ENCODE measurements at places on chromosomes 2 and 18.

GRCh38 chr18:3758531-3758930 lies 308.6 kb downstream of the TGIF1 start:
- DNase-seq = no peak

DNA sequence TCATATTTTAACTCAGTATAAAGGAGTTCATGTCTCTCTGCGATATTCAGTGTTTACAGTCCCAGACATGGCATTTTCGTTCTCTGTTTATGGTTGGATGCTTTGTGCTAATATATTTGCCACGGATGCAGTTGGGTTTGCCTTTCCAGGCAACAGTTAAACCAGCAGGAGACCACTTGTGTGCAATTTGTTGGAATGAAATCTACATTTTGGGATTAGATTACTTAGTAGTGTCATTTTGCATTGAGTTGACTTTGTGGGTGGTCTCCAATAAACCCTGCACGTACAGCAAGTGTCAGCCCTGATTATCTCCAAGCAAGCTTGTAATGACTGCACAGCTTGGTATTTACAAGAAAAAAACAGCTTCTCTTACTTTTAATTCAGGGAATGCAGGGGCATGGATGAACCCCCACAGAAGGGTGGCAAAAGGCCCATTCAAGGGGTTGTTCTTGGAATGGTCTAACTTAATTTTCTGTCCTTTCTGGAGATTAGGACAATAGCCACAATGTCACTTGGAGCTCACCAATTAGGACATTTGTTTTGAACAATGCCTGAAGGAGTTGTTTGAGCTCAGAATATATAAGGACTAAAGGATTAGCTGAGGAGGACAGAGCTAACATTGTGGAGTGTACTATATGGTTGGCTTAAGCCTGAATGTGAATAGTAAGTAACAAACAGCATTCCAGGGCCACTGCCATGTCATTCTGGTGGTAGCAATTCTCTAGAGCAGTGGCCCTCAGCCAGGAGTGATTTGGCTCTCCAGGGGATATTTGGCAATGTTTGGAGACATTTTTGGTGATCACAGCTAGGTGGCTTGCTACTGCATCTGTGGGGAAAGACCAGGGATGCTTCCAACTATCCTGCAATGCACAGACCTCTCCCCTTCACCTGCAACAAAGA lies 121.5 kb downstream of the SLC4A3 start:
- DNase-seq = no peak

DNA sequence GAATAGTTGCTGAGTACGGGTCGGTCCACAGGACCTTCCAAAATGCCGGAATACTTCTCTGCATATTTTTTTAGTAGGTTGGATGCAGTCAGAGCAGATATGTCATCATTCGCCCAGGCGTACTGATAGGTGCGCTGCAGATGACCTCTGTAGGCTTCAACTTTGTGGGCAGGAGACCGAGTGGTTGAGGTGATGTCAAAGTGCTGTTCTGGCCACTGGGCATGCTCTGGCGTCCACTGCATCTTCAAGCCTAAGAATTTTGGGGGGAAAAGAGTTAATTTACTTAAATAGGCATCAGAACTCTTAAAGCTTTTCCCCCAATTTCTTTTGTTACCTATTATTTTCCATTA lies 124.3 kb downstream of the FIGN start:
- DNase-seq = no peak

- no peak for DNase-seq
Observed at GRCh38 chr2:213090772-213091171, 60.6 kb downstream of the IKZF2 start.

DNA sequence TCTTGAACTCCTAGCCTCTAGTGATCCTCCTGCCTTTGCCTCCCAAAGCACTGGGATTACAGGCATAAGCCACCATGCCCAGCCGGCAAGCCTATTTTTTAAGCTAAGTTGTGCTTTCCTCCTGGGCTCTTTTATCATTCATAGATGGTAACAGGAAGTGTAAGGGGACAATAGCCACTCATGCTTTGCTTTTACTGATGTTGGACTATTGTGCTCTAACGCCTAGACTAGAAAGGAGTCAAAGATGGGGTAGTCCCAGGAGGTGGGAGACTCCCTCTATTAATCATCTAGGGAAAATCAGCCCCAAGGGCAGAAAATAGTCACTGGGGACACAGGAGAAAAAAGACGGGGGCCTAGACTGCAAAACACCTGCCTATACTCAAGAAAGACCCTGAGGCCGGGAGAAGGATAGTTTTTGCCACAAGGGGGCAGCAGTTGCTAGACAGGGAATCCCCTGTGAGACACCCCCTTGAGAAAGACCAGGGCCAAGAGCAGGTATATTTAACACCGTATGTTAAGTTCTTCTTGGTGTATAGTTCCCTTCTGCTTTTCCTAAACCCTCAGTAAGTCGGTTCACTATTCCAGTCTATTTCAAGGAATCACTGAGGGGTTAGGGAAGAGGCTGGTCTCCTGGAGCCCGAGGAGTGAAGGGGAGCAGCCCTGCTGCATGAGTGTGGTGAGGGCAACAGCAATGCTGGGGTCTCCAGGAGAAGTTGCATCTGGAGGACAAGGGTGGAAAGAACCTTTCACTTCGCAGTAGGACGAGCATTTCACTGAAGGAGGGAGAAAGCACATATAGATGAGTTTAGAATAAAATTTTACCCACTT lies 2.1 kb upstream of the CXCR1 start:
- DNase-seq = no peak

DNA sequence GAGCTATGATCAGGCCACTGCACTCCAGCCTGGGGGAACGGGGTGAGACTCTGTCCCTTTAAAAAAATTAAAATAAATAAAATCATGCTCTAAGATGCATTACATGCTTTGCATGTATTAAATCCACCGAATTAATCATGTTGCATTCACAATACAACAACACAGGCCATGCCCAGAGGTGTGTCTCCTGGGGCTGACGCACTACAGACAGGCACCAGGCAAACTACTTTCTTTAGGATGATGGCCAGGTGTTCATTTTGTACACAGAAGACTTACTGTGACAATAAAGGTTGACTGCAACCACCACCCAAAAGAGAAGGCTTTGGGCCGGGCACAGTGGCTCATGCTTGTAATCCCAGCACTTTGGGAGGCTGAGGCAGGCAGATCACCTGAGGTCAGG lies 226.8 kb upstream of the PXDN start:
- no peak for DNase-seq

- no peak for DNase-seq
Observed at GRCh38 chr2:72131371-72131891, 16.2 kb downstream of the CYP26B1 start.

GRCh38 chr2:112183327-112184025 lies 45.3 kb downstream of the FBLN7 start:
- DNase-seq = no peak

GRCh38 chr18:24726727-24727492 lies 266.5 kb downstream of the HRH4 start:
- DNase-seq = peak; percentile 28

DNA sequence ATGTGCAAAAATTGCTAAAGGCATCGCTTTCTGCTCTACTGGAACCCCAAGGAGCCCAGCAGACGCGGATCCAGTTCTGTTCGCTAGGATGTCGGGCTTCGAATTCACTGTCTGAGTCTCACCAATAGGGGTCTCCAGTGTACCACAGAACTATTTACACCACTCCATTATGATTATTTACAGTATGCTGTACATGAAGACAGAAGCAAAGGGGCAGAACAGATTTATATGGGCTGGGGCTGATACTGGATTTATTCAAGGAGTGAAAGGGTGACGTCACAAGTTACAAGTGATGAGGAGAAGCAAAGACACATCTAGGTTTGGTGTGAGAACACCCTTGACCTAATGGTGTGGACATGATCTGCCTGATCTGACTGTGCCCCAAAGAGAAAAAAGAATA lies 185.3 kb upstream of the ATP5MC3 start:
- DNase-seq = no peak

GRCh38 chr2:30636311-30636710 lies 170.9 kb downstream of the CAPN13 start:
- no peak for DNase-seq

DNA sequence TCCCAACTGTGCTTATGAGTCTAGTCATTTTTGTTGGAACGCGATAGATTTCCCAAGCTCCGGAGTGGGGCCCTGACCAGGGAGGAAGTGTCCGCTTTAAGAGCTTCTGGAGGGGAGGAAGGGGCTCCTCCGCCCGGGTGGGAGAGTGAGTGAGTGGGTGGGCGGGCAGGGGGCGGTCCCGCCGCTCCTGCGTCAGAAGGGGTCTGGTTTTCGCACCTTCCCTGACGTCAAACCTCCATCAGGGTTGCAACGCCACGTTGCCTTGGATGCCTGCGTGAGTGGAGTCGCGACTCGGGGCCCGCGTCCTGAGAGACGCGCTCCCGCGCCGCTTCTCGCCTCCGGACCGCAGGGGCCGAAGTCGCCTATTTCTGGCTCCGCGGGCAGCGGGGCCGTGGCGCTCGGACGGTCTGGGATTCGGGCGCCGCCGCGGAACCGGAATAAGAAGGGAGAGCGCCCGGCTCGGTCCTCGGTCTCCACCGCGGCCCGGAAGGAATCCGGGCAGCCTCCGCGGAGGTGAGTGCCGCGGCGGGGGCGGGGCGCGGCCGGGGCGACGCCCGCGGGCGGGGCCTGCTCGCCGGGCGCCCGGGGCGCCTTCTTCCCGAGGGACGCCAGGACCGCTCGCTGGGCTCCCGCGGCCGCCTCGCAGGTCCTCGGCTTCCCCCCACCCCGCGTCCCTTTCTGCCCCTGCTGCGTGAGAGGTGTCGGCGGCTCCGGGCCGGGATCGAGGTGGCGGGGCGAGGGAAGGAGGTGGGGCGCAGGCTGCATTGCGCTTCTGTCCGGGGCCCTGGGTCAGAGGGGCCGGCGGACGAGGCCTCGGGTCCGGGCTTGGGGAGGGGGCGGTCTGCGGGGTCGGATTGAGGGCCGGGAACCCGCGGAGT lies at the start of gene ZDBF2:
Gene ZDBF2 (plus strand): TSS at position 230 of the 878 bp plus-strand sequence. CDS start 7,187 bp downstream, outside the sequence.
- DNase-seq = no peak

GRCh38 chr2:29310650-29311348 lies 195.6 kb downstream of the CLIP4 start:
- DNase-seq = no peak

DNA sequence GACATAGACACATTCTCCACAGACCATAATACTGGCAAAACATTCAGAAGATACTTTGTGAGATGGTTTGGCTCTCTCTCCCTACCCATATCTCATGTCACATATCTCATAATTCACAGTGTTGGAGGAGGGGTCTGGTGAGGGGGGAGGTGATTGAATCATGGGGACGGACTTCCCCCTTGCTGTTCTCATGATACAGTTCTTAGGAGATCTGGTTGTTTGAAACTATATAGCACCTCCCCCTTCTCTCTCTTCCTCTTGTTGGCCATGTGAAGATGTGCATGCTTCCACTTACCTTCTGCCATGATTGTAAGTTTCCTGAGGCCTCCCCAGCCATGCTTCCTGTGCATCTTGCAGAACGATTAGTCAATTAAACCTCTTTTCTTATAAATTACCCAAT lies 61.1 kb downstream of the HK2 start:
- DNase-seq = no peak

DNA sequence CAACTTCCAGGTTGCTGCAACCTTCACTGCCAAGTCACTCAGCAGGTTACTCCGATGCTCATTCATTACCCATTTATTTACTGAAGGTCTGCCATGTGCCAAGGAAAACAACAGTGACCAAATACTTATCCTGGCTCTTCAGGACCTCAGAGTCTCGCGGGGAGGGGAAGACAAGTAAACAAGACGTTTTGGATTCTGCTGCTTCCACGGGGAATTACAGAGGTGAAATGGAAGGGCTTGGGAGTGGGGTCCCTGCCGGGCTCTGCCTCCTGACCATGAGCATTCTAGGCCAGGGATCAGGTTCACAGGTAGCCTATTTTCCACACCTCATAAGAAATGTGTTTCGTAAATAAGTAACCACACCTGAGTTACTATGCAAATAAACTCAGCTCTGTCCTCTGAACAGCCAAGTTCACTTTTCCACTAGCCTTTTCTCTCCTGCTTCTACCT lies 68.1 kb downstream of the CLHC1 start:
- DNase-seq = no peak

GRCh38 chr2:225282858-225283710 lies 116.4 kb upstream of the NYAP2 start:
- no peak for DNase-seq

GRCh38 chr18:70329071-70329470 lies 40.2 kb downstream of the SOCS6 start:
- no peak for DNase-seq

DNA sequence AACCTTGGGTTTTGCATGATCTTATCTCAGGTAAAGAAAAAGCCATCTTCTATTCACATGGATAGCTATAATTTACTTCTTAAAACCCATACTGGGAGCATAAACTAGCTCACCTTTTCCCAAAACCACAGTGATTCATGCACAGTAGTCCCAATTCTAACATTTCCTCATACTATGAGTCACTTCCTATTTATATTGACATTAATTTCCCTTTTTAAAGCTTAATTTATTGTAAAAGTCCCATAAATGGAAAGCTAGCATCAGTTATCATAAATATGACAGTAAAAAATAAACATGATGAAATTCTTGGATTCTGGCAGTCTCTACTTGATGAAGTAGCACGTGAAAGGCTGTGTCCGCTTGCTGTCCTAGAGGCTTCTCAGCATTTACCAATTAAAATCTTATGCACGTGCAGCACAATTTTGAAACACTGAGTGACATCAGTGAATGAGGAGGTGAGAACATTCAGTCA lies 180.1 kb downstream of the CDH2 start:
- DNase-seq = no peak

All from amygdala (tissue), 56 donors.